T-helper 2 cell (primary cell): ENCODE measurements at places on chromosomes 12 and 14.

- DNase-seq: no peak
These were observed 170.1 kb downstream of the NRXN3 start for GRCh38 chr14:78340250-78340649.

DNA sequence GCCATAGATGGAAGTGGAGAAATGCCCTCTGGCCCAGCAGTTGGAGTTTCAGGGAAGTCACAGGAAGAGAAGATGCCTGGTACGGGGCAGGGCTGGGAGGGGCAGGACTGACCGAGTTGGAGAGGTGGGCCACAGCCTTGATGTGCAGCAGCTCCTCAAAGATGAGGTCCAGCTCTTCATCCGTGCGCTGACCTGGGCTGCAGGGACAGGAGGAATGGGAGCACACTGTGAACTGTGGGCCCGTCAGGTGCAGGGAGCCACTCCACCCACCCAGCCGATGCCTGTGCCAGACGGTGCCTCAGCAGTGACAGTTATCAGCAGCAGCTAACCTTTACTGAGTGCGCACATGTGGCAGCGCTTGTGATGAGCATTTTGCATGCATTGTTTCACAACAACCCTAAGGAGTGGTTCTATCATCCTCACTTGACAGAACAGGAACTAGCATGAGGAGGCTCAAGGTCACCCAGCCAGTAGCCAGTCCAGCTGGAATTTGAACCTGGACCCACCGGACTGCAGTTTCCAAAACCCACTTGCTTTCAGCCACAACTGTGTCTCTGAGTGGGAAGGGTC lies 8.4 kb downstream of the RAPGEF3 start:
- no peak for DNase-seq

- no peak for DNase-seq
These were observed 17.4 kb downstream of the ISCA2 start for GRCh38 chr14:74510959-74511409.

DNA sequence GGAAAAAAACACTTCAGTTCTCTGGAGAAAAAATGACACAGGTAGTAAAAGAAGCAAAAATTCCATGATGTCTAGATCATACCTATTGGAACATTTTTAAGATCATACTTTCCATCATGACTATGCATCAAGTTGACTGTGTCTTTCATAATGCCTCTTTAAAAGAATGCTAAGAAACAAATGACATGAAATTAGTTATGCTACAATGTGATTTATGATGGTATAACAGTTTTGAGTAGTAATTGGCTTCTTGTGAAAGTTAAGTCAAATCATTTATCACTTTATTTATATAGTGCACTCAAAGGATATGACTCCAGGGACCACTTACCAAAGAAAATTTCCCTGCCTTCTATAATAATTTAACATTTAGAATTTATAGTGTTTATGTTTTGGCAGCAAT lies 28.5 kb downstream of the RASSF9 start:
- no peak for DNase-seq

DNA sequence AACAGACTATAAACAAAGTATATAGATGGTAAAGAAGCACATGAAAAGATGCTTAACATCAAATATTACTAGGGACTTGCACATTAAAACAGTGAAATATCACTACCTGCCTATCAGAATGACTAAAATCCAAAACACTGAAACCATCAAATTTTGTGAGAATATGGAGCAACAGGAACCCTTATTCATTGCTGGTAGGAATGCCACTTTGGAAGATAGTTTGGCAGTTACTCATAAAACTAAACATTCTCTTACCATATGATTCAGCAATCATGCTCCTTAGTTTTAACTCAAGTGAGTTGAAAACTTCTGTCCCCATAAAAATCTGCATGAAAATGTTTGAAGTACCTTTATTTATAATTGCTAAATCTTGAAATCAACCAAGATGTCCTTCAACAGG lies 297.6 kb downstream of the DAD1 start:
- DNase-seq: no peak

DNA sequence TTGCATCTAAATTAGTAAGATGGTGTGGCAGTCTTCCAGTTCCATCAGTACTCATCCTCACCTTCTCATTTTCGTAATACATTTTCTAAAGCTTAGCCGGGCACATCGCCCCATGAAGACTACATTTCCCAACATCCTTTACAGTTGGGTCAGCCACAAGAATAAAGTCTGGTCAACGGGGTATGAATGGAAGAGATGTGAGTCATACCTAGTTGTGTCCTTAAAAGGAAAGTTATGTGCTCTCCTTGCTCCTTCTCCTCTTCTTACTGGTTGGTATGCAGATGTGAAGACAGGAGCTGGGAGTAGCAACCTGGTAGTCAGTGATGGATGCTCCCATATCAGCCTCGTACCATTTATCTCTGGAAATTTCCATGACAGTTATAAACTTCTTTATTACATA lies 35.9 kb upstream of the EGLN3 start:
- no peak for DNase-seq

DNA sequence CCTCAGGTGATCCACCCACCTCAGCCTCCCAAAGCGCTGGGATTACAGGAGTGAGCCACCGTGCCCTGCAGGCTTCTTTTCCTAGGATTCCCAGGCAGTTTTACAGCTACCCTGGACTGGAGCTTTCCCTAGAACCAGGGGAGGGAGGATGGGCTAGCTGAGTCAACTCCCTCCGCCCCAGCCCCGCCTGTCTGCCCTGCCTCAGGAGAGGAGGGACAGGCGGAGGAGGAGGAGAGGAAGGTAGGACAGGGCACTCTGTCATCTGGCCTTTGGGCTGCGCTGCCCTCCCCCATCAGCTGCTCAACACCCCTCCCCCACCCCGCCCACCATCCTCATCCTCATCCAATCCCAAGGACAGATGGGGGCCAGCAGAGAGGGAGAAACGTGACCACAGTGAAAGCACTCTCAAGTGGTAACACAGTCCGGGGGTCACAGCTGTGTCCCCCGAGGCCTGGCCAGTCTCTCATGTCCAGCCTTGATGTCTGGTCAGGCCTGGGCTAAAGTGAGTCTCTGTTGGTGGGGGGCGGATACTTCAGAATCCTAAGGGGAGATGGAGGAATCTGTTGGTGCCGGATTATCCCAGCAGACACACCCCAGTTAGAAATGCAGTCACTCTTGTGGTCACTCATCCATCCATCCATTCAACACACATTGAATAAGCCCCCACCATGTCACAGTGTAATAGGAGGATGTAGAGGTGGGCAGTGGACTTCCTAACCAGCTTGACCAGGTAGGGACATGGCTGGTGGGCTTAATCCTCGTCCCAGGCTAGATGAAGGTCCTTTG lies 12.3 kb downstream of the FIGNL2 start:
- DNase-seq: no peak

- no peak for DNase-seq
These were observed 616 bp upstream of the CCDC77 start for GRCh38 chr12:400828-401227.

GRCh38 chr12:32273712-32274111 lies 125.6 kb upstream of the FGD4 start:
- no peak for DNase-seq

- DNase-seq: no peak
These were observed 19.7 kb upstream of the DUSP16 start for GRCh38 chr12:12582193-12582881.
